Activated T-cell treated with anti-CD3 and anti-CD28 coated beads, Interleukin-2, amount 50 U/mL, for 1 hour (primary cell): ENCODE measurements at places on chromosomes 13 and 19.
A peak's percentile ranks its signal among the peaks of the same experiment; 100 is the strongest.

DNA sequence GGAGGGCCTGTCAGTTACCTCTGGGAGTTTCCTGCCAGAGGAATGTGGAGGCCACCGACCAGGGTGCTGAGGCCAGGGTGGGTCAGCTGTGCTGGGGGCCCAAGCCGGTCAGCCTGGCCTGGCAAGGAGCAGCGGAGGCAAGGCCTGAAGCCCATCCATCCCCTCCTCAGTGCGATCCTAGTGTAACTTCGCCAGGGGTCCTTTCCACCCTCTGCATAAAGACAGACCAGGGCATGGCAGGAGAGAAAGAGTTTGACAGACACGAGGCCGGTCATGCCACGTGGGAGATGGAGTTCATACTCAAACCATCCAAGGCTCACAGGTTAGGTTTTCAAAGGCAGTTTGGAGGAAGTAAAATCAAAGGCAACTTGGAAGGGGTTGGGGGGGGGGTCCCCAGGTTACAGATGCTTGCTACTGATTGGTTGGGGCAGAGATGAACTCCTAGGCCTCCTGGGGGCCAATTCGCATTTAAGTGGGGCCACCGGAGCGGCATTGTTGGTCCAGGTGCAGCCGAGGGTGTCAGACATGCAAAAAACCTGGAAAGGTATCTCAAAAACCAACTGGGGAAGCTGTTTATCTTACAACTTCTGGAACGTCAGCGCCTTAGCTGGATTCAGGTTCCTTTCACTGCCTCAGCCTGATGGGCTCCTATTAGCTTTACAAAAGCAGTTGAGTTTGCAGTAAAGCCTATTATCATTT, 36.8 kb upstream of the DPRX start:
- no peak for DNase-seq

DNA sequence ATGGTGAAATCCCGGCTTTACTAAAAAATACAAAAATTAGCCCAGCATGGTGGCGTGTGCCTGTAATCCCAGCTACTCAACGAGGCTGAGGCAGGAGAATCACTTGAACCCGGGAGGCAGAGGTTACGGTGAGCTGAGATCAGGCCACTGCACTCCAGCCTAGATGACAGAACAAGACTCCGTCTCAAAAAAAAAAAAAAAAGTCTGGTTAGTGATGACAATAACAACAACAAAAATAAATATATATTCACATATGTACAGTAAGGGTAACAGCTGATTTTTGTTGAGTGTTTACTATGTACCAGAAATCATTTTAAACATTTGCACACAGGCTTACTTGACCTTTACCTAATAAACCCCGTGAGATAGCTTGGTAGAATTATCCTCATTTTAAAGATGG, 23.0 kb downstream of the RRAS start:
- DNase-seq = no peak

DNA sequence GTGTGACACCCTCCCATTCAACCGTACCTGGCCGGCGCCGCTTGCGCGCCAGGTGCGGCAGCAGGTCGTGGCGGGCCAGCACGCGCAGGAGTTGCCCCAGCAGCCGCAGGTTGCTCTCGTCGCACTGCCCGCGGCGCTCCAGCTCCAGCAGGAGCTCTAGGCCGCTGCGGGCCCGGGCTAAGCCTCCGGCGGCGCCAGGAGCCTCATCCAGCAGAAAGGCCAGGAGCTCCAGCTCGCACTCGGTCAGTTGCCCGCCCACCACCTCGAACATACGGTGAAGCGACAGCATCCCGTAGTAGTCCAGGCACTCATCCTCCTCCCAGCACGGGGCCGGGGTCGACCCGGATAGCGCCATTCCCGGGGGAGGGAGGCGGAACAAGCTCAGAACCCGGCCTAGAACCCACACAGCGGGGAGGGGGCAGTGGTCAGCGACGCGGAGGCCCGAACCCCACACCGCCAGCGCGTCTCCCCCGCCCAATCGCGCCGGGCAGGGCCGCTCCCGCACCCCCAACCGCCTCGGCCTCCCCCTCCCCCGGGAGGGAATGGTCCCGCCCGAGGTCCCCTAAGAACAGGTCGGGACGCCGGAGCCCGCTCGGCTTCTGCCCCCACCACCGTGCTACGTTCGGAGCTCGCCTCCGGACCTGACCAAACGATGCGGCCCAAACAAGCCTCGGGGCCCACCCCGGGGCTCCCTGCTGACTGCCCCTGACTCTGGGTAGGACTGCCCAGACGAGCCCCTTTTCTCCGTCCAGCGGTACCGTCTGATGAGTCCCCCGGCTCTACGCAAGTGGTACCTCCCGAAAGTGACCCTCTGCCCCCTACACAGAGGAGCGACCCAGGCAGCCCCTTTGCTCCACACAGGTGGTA, 591 bp downstream of the DEDD2 start:
- peak; percentile 34 for DNase-seq

- DNase-seq = no peak
These were observed 274.9 kb downstream of the KCNRG start for GRCh38 chr13:50290186-50290585.

DNA sequence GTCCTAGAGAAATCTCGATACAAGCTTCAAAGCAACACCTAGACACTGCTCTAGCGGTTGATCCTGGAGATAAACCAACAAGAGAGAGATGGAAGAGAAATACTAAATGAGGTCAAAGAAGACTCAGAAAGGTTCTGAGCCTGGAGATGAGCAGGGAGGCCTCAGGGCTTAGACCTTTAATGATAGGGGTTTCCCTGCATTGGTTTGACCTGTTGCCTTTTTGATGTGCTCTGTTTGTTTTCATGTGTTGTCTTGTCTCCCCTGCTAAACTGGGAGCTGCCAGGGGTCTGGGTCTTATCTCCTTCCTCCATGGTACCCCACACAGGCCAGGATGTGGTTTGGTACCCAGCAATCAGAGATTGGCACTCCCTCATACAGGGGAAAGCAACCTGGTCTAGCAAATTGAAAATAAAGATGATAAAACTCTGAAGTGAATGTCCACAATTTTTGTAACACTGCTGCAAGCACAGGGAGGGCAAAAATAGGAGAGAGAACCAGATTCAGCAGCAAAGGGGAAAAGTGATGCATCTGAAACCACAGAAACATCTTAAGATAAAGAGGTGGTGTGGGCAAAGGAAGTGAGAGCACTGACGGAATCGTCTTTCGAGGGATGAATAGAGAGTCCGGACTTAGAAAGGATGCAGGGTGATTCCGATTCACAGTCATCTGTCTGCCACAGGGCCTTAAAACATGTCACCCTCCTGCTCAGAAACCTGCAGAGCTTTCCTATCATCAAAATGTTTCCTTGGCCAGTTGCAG, 3.5 kb downstream of the FFAR2 start:
- DNase-seq = no peak

GRCh38 chr13:27283906-27284493, 13.4 kb downstream of the RASL11A start:
- DNase-seq = no peak

GRCh38 chr19:40084948-40085347, 5.8 kb downstream of the ZNF780A start:
- no peak for DNase-seq

DNA sequence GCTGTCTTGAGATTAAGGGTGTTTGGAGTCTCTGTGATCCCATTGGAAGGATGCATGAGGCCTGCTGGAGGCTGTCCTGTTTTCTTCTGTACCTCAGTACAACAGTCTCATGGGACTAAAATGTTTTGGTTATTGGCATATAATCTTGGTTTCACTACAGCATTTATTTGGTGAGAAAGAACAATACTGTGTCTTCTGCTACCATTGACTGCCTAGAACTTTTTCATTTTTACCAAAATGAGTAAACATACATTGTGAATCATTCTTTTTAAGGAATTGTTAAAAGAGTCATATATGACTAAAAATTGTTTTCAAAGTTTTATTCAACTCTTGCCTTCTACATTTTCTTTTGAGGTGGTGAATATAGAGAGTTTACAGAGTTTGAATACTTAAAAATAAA, 459.8 kb downstream of the GPC6 start:
- no peak for DNase-seq

DNA sequence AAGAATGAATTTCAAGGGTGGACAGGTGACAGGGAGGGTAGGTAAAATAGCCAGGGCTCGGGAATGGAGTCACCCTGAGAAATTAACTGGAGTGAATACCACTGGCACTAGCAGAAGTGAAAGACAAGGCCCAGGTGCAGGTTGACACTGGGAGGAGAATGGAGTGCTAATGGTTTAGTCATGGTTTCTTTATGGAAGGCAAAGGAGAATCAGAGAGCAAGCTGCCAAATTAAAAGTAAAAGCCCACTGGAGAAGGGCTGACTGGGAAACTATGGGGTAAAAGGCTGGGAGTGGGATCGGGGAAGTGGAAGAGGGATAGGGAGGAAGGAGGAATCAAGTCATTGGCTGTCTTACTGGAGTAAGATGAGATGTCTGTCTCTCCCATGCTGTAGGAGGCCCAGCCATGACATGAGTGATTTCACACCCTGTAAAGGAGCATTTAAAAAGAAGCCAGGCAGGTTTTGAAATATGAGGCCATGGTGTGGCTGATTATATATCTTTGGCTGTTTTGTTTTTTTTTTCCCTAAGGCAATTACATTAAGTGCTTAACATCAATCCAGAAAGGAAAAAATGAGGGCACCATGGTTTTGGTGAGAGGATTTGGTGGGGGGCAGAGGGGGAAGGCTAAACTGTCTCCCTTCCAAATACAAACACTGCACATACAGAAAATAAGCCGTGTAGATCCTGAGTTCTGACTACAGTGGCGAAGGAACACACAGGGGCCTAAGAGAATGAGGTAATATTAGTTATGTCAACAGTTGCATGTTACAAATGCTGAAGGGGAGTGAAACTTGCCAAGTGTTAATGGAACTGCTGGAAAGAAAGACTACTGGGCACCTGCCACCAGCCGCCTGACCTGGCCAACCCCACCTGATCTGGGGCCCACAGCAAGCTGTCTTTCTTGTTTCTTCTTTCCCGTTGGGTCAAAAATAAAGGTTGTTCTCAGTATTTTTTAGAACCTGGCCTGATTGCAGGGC, 183.5 kb upstream of the TSC22D1 start:
- no peak for DNase-seq

DNA sequence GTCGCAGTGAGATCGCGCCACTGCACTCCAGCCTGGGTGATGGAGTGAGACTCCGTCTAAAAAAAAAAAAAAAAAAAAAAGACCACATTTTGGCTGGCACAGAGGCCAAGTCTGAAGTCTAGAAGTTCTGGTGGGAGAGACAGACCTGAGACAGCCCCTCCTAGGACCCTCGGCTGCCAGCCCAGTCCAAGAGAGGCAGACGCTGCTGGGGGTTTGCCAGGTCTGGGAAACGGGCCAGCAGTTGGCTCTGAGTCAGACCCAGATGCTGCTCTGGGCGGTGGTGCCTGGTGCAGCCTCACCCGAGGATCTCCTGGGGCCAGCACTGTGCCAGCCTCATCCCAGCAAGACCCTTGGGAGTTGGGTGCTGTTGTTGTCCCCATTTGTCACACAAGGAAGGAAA, 5.8 kb downstream of the FCHO1 start:
- DNase-seq = no peak

DNA sequence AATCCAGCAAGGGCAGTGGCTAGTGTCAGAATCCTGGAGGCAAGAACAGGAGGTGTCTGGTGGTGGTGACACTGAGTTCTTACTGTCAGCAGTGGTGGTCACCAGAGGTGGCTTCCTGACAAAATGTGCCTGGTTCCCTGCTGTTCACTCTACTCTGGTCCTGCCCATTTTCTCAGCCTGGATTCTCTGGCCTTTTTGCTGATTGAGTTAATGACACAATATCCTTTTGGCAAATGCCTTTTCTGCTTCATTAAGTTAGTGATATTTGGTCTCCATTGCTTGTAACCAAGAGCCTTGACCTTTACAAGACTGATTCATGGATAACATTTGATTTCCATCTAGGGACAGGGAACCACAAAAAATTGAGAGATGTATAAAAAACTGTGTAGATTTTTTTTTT, 51.1 kb downstream of the RFC3 start:
- no peak for DNase-seq

- no peak for DNase-seq
These were observed 7.3 kb downstream of the SPATA13 start for GRCh38 chr13:24167666-24168391.

- no peak for DNase-seq
These were observed 8.8 kb downstream of the SYDE1 start for GRCh38 chr19:15115762-15116615.

GRCh38 chr19:40392894-40393517, 3.0 kb upstream of the HIPK4 start:
- DNase-seq = no peak

DNA sequence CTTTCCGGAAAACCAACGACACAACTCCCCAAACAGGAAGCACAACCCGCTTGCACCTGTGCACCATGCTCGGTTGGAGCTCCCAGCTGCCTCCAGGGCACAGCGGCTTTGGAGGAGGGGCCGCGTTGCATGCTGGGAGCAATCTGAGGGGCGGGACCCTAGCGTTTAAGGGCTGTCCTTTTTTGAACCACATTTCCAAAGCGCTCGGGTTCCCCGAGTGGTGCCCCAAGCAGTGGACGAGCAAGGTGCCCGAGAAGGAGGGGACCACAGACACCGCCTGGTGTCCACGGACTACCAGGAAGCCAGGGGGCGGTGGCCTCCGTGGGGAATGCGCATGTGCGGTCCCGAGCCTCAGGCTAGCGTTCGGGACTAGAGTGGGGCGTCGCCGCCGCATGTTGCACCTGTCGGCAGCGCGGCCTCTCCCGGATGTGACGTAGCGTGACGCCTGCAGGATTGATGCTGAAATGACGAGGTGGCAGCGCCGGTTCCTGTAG, 11.9 kb upstream of the ZNF57 start:
- peak; percentile 35 for DNase-seq

DNA sequence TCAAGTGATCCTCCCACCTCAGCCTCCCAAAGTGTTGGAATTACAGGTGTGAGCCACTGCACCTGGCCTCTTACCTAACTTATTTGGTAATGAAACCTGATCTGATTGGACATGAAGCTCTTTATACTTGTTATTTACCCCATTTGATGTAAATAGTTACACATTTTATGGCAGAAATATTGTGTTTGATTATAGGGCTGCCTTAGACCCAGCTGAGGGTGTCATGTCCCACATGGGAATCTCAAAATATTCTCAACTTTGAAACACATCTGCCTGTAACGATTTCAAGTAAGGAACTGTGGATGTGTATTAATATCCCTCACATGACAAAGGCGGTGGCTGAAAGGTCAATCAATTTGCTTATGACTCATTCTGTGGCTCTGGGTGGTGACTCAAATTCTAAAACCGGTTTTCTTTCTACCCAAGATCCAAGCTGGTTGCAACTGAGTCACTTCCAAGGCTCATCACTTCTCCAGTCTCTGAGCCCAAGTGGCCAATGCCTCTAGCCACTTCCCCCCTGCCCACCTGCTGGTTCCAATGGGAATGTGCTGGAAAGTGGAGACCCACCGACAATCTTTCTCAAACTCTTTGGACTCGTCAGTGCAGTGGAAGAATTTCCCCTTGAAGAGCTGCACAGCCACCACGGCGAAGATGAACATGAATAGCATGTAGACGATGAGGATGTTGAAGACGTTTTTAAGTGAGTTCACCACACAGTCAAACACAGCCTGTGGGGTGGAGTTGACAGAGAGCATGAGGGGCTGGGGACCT, 110.9 kb downstream of the IER2 start:
- no peak for DNase-seq

GRCh38 chr13:75384879-75385707, 96.9 kb downstream of the TBC1D4 start:
- DNase-seq = no peak
